ENCODE measurements at places on chromosomes 6 and 20.

DNA sequence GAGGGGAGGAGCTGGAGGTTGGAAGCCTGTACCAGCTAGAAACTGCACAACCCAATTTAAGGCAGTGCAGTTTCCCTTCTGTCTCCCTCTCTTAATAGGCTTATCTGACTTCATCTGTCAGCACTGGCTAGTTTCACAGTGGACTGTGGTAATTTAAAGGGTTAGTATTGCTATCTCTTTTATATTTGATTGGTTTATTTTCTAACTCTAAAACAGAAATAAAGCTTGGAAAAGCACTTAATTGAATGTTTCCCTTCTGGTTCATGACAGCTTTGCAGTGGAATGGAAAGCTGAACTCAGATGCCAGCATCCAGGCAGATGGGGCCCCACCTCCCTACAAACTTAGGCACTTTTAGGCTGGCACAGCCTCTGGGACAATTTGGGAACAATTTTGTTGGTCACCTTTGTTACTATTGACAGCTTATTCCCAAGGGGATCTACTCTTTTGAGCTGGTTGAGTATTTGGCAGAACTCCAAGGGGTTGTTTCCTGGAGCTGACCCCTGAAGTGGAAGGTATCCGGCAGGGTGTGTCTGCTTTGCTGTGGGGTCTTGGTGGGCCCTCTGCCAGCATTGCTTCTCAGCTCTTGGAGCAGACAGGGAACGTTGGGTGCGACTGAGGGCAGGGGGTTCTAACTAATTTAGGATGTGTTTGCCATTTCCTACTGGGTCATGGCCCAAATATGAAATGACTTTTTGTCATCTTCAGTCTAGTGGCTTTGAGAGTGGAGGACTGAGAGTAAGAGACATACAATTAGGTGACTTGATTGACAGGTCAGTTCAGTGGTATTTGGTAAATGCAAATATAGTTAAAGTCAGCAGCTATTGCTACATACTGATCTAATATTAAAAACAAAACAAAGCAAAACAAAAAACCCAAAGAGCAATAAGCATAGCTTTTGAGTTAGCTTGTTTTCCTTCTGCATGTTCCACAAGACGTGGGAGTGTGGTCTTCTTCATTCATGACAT is 9.3 kb downstream of the SH3BGRL2 start:
- no peak for DNase-seq

- no peak for DNase-seq
These were observed 483.8 kb upstream of the EYS start for GRCh38 chr6:66190858-66191257.

DNA sequence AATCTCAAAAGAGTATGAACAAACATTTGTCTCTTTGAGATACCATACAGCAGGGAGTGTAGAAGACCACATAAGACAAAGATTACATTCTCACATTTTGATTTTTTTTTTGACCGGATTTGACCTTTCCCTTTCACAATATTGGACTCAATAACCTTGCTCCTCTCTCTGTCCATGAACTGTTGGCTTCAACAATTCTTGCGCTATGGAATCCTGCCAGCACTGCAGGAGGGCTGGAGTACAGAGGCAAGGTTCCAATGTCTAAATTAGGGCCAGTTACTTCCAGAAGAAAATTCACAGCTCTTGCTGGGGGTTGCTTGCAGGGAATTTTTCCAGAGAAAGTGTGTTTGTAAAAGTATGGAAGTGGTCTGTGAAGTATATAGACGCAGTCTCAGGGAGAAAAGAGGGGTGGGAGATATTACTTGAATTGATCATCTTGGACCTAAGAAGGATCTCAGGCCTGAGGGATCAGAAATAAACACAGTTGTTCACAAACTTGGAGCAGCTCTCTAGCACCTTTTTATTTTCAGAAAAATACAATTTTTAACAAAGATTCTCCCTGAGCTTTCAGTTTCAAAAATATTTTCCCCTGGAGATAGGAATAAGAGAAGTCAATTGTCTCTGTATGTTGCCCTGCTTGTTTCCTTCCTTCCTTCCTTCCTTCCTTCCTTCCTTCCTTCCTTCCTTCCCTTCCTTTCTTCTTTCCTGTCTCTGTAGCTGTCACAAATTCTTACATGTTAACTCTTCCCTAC is 765.9 kb downstream of the BCKDHB start:
- DNase-seq, result peak; percentile 88

GRCh38 chr20:34108616-34109174 is 3.3 kb downstream of the EIF2S2 start:
- DNase-seq, result no peak

GRCh38 chr6:169038691-169039090 is 215.0 kb downstream of the THBS2 start:
- DNase-seq, result no peak

DNA sequence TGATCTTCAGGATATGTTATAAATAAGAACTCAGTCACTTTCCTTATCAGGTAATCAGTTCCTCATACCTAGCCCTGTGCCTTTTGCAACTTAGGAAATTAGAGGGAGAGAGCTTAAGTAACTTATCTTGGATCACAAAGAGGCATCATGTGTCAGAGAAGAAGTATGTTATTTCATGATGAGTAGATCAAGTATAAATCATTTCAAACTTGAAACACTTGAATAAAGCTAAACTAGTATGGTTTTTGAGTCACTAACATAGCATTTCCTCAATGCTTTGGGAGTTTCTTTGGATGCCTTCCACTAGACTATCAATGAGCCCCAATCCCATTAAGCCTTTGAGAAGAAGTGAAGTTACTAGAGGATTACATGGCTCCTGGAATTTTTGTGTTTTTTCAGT is 102.6 kb upstream of the TNFAIP3 start:
- DNase-seq, result no peak

DNA sequence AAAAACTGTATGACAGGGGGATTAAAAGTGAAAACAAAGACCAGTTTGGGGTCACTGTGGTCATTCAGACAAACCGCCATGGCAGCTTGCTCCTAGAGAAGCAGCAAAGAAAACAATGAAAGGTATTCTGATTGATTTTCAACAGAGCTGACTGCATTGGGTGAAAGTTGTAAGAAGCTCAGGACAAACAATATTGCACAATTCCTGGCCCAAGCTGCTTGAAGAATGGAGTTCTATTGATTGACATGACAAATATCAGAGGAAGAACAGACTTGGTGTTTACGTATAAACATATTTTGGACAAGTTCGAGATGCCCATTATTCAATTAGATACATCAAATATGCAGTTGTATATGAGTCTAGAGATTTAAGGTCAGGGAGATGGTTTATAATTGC is 62.0 kb downstream of the TRIM38 start:
- no peak for DNase-seq

Data from left lobe of liver (tissue), 2 donors.